ENCODE measurements at places on chromosomes 11 and 22.

GRCh38 chr11:65559951-65560537, 1.9 kb upstream of the LTBP3 start:
- no peak for DNase-seq

GRCh38 chr11:80980227-80980626, 1539.4 kb upstream of the TENM4 start:
- no peak for DNase-seq

- DNase-seq, result no peak
These were observed 561 bp downstream of the TRMT112 start for GRCh38 chr11:64316672-64317324.

DNA sequence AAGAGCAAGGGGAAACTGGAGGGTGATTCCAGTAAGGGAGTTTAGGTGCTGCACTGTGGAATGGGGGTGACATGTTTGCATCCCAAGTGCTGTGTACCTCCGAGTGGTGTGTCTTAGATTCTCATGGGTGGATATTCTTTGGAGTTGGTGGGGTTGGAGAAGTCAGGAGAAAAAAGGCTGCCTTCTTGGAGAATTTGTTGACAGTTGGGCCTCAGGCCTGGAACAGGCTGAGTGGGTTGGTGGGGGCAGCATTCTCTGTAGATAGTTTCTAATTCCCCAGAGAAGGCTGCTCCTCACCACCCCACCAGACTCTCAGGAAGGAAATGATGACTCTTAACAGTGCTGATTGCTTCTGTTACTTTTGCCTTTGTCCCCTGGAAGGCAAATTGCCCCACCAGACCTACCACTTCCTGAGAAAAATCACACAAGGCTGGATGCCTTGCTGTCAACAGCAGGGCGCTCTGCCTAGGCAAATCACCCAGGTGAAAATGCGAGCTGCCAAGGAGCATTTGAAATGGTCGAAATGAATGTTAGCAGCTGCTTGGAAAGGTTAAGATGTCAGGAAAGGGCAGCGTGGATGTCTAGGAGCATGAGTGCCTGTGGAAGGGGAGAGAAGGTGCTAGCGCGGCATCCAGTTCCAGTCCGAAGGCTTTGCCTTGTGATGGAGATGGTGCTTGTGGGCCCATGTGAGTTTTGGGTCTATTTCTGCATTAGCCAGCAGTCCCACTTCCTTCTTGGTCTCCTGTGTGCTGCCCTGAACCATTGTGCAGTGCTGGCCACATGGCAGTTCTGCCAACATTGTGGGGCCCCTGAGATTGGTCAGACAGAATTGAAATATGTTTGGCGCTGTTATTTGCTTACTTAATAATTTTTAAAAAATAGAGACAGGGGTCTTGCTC, 29.7 kb upstream of the SORL1-AS1 start:
- peak; percentile 26 for DNase-seq

GRCh38 chr11:83158357-83158786, 1.4 kb downstream of the PCF11 start:
- DNase-seq, result no peak

DNA sequence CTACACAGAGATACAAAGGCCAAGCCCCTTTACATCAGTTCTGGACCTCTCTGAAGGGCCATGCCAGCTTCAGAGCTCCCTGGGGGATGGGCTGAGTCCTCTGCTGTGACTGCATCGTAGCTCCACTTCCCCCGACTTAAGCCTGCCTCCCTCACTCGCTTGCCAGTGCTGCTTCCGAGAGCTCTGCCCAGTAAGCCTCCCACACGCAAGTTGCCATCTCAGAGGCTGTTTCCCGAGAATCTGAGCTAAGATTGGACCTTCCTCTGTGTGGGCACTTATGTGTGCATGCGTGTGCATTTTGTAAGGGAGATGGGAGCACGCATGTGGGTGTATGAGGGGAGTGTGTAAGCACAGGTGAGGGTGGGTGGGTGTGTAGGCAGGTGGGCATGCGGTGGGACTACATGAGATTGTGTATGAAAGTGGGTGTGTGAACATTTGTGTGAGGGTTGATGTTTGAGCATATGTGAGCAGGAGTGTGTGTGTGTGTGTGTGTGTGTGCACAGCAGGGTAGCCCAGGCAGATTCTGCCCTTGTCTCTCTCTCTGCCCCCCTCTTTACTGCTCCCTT, 163.0 kb upstream of the SYT13 start:
- no peak for DNase-seq

DNA sequence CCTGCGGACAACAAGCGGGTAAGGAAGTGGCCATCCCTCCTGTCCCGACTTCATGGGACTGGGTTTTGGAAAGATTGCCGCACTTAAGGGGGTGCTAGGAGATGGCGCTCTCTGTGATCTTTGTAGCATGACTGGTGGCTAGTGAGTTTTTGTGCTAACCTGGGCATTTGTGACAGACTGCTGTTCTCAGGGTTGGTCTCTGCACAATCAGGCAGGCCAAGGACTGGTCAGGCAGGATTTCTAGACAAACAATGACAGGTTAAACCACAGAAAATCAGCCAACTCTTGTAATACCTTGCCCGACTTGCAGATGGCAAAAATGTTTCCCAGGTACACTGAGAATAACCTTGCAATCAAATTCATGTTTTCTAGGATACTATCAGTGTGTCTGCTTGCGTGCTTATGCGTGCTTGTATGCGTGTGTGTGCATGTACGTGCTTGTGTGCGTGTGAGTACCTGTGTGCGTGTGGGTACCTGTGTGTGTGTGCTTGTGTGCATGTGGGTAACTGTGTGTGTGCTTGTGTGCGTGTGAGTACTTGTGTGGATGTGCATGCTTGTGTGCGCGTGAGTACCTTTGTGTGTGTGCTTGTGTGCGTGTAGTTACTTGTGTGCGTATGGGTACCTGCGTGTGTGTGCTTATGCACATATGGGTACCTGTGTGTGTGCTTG, 25.6 kb upstream of the SORL1-AS1 start:
- no peak for DNase-seq
